ENCODE measurements at places on chromosomes 7 and 10.

DNA sequence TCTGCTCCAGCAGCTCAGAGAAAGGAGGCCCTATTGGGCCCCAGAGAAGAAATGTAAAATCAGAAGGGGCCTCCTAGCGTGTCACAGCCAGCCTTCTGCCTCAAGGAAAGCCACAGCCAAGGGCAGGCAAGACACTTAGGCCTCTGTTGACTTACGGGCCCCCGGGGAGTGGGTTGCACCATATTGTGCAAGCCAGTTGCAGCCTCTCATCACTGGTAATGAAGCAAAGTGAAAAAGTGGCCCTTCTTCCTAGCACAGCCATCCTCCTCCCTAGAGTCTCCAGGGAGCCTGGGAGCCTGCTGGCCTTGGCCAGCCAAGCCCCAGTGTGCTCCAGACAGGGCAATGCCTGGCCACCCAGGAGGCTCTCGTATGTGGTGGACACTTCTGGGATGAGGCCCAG lies 56.2 kb upstream of the GDF10 start:
- DNase-seq = no peak

- DNase-seq = no peak
Measured at GRCh38 chr7:93551063-93551895, 23.2 kb downstream of the CALCR start.

GRCh38 chr10:10093021-10093420 lies 924.7 kb upstream of the CELF2 start:
- DNase-seq = no peak

DNA sequence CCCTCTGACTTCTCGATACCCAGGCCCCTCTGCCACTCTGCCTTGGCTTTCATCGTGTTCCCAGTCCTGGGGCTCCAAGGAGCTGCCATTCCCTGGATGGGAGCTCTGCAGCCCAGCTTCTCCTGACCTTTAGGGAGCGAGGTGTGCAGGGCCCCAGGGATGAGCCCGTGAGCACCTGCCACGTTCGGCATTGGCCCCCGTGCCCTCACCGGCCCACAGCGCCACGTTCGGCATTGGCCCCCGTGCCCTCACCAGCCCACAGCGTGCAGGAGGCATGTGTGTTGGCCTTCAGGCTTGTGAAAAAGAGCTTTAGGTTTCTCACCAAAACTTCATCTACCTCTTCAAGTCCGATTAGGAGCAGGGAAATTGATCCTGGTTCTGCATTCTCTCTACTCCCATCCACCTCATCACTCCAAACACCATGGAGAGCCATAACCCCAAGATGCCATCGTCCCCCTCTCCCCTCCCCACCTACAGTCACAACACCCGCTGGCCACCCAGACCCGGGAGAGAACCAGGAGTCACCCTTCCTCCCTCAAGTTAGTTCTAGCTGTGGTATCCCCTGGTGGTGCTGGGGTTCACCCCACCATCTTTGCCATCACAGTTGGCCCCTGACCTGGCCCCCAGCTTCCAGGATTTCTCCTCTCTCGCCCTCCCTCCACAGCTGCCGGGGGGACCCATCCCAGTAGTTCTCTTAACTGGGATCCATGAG lies 119.4 kb upstream of the NPS start:
- no peak for DNase-seq

DNA sequence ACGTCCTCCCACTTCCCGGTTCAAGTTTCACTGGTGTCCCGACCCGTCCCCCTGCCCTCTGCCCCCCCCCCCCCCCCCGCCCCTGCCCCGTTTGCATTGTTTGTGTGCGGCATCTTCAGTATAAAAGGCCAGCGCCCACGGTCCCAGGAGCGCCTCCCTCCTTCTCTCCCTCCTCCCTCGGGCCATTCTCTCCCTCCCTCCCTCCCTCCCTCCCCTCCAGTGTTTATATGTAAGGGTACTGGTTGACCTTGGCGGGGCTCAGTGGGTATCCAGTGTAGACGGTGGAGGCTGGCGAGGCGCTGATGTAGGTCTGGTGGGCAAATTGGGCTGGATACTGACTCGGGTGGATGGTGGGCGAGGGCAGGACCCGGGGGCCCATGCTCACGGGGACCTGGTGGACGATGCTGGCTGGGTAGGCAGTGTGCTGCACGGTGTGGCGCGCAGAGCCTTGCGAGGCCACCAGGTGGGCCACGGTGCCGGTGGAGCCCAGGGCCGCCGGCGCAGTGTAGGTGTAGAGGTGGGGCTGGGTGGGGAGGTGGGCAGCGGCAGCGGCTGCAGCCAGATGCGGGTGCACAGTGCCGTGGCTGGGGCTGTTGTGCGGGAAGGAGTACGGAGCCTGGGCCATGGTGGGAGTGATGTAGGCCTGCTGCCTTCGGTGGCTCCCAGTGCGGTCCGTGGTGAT lies 49.4 kb downstream of the CLEC2L start:
- DNase-seq = no peak

DNA sequence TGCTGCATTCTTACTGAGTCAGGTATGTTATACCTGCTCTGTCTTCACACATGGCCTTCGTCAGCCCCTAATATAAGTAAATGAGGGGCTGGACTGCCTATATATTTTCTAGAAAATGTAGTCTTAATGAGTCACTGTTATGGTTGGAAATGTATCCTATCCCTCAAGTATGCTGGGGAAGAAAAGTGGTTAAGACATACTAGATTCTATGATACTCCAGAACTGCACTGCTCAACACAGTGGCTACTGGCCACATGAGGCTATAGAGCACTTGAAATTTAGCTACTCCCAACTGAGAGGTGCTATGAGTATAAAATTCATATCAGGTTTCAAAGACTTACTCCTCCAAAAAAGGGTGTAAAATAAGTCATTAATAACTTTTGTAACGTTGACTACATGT lies 104.3 kb upstream of the STEAP1B start:
- no peak for DNase-seq

DNA sequence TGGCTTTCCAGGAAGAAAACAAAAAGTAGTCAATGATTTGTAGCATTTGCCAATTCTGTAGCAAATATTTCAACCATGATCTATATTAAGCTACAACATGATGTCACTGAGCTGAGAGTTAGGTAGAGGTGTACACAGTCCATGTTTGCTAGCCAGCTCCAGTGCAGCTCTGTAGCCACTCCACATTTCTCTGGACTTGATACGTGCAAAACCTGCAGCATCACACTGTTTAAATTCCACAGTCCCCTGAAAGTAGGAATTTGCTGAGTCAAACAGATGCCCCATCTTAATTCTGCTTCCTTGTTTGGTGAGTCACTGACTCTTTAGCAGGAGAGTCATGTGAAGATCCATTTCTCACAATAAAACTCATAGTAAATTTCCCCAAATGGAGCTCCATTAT lies 89.8 kb upstream of the LRRTM3 start:
- DNase-seq = no peak

GRCh38 chr10:124049484-124049883 lies 43.9 kb downstream of the CHST15 start:
- DNase-seq = no peak

DNA sequence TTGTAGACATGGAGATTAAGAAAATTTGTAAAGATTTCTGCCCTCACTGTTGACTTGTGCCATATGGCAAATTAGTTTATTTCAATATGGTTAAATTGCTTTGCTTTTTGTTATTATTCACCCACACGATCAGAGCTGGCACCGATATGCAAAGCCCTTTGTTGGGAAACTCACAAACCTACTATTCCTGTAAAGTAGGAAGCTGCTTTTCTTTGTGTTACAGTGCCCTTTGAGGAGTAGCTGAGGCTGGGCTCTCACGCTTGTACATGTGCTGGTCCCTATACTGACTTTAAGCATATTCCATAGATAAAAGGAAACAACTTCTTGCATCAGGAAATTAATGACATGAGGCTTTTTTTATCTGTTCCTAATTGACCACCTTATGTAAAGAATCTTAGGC lies 17.6 kb upstream of the AOAH start:
- DNase-seq = no peak

DNA sequence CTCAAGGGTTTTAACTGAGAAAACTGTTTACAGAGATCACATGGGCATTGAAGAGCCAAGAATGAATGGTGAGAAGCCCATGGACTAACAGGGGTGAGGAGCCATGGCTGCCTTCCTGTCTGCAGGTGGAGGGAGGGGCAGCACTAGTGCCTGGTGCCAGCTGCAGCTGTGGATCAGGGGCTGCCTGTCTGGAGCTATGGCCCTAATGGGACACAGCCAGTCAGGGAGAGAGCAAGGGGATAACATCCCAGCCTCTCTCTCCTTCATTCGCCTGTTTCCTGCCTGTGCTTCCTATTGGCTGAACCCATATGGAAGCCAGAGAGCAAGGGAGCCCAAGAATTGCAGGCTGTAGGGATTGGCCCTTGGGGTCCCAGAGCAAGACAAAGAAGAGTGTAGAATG lies 125.8 kb upstream of the GAD2 start:
- DNase-seq = no peak

DNA sequence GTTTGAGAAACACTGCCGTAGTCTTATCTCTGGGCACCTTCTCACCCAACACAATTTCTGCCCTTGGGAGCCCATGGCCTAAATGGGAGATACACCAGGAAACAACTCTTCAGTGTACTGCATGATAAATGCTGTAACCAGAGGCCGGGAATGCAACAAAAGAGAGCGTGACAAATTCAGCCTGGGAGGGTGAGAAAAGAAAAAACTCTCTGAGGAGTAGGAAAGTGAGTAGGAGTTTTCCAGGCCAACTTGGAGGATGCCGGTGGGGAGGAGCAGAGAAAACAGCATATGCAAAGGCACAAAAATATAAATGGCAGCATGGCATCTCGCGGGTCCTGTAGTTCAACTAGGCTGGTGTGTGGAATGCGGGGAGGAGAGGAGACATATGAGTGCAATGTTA lies 624.5 kb downstream of the PARD3 start:
- DNase-seq = no peak

- no peak for DNase-seq
Measured at GRCh38 chr10:106044503-106044902, 1120.0 kb downstream of the SORCS1 start.

DNA sequence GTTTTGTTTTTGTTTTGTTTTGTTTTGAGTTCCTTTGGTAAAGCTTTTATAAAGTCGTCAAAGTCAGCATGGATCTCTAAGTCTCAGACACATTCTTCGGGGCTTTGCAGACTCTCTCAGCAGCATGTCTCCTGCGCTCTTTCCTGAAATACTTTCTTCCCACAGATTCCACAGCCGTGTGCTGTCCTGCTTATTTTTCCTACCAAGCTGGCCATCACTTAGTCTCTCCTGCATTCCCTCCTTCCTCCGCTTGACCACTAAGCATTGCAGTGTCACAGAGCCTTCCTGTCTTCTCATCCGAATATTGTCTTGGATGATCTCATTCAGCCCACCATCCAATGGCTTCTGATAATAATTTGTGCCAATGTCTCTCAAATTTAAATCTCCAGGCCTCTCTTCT lies 434.3 kb upstream of the C7orf33 start:
- no peak for DNase-seq

DNA sequence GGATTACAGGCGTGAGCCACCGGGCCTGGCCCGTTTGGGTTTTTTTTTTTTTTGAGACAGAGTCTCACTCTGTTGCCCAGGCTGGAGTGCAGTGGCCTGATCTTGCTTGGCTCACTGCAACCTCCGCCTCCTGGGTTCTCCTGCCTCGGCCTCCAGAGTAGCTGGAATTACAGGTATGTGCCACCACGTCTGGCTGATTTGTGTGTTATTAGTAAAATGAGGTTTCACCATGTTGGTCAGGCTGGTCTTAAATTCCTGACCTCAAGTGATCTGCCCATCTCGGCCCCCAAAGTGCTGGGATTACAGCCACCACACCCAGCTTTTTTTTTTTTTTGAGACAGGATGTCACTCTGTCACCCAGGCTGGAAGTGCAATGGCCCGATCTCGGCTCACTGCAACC lies 5.9 kb upstream of the BAIAP2L1 start:
- DNase-seq = no peak

DNA sequence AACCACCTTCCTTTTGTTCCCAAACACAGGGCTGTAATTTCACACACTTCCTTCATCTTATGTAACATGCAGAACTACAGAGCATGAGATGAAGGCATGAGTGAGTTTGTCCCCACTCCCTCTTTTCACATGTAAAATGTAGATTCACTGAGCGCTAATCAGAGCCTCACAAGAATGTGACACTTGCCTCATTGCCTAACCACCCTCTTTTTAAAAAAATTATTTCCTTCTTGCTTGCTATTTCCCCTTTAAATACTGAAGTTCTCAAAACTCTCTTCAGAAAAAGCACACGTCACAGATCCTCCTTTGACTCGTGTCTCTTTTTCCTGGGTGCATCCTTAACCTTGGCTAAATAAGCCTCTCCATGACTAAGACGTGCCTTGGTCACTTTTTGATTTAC lies 121.2 kb upstream of the TARP start:
- DNase-seq = no peak

- DNase-seq = peak; percentile 91
Measured at GRCh38 chr10:49606981-49607535, 3.1 kb upstream of the SLC18A3 start.

DNA sequence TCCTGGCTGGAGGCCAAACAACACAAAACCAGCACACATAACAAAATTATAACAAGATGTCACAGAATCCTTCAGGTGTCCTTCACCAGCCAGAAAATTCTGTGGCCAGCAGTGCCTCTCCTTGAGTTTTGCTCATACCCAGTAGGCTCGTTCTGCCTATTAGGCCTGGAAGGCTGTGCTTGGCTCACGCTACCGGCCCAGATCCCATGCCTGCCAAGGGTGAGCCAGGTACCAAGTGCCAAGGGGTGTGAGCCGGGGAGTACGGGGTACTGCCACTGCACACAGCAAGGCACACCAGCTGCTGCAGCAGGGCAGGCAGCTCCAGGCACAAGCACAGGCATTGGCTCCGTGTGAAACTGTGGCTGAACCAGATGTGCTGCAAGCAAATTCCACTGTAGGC lies 1562.0 kb downstream of the REEP3 start:
- DNase-seq = no peak

DNA sequence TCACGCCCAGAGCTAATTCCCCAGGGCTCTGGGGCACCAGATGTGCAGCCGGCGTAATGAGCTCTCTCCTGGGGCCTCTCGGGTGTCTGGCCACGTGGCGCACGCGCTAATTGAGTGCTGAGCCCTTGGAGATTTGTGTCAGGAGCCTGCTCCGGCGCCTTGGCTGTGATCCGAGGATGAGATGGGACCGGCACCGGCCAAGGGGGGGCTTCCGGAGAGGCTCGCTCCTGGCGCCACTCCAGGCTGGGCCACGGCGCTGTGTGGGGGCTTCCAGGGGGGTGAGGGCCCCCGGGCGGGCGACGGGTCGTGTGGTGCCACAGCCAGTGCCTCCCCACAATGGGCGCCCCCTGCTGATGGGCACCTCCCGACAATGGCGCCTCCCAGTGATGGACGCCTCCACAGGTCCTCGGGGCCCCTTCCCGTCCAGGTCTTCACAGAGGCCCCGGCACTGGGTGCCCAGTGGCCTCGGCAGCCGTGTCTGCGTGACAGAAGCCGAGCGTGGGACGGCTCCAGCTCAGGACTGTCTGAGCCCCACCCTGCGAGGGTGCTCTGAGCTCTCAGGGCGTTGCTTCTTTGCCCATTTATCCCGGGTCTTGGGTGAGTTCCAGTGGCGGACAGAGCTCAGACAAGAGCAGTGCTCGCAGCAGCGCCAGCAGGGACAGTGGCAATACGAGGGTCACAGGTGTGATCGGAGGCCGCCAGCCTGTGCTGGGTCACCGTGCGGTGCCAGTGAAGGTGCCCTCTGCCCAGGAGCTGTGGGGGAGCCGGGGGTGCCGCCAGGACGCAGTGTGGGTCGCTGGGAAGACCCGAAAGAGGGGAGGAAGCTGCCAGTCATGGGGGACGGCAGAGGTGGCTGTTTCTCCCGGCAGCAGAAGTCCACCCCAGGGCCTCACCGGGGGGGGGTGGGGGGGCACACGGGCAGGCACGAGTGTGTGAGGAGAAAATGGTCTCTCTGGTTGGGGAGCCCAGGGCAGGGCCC lies 8.2 kb upstream of the NKX6-2 start:
- no peak for DNase-seq

Data from DND-41 (cell line).